ENCODE measurements at places on chromosomes 5 and 9. TPM values are rescaled to one million over a fixed set of nuclear protein-coding genes. Genes with fewer than 3 reads are reported as not detected.
A peak's percentile ranks its signal among the peaks of the same experiment; 100 is the strongest.

- peak; percentile 56 for DNase-seq
These were observed 54.9 kb downstream of the NDST1 start for GRCh38 chr5:150562832-150563231.

DNA sequence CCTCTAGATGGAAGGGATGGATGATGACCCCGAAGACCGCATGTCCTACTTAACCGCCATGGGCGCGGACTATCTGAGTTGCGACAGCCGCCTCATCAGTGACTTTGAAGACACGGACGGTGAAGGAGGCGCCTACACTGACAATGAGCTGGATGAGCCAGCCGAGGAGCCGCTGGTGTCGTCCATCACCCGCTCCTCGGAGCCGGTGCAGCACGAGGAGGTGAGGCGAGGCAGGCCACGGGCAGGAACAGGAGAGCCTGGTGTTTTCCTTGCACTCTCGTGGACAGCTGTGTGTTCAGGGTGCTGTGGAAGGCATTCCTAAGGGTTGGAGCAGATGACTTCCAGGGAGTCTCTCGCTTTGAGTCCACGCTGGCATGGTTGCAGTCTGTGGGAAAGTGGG lies 73.9 kb downstream of the TJP2 start:
- DNase-seq, result no peak

DNA sequence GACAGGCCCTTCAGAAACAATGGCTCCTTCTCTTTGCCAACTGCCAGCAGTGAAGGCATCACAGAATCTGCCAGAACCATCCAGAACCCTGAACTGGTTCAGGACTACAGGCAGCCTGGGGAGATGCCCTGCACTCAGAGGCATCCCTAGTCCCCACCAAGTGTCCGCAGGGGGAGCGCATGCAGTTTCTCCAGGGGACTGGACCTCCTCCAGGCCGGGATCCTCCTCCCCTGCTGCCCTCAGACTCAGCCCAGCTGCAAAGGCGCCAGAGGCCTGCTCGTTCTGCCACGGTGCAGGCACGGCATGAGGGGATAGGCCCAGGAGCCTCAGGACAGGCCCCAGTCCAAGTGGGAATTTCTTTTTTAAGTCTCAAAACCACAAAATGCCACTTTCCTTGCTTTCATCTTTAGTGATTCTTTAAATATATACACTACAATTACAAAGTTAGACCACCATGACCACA lies 72.0 kb downstream of the SEMA4D start:
- no peak for DNase-seq

DNA sequence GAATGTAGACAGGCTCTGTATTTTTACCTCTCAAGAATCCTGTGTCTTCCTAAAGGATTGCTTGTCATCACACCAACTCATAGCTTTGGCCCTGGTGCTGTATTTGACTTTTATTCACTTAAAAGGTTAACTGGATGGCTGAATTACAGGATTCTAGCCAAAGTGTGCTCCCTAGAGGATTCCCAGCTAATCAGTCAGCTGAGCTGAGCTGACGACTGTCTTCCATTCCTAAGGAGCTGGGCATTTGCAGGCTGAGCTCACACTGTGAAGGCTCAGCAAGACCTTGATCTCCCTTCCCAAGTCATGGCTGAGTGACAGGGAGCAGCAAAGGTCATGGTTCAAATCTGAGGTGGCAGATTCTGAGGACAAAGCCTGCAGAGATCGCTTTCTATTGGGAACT lies 59.0 kb upstream of the PALM2AKAP2 start:
- no peak for DNase-seq

ECPAS gene
- total RNA-seq, result 81.1 TPM

UBTD2 gene
- 5.3 TPM for total RNA-seq

AK6 gene
- total RNA-seq, result not detected
